ENCODE measurements at places on chromosomes 3 and 15. TPM values are rescaled to one million over a fixed set of nuclear protein-coding genes. Genes with fewer than 3 reads are reported as not detected.

- H3K27me3 ChIP-seq: no peaks in the 10 kb centered on the region
- peaks cover 34% of the 10 kb centered on the region for H3K4me1 ChIP-seq
Measured at GRCh38 chr3:43296565-43296964, 10.2 kb downstream of the SNRK start.

DNA sequence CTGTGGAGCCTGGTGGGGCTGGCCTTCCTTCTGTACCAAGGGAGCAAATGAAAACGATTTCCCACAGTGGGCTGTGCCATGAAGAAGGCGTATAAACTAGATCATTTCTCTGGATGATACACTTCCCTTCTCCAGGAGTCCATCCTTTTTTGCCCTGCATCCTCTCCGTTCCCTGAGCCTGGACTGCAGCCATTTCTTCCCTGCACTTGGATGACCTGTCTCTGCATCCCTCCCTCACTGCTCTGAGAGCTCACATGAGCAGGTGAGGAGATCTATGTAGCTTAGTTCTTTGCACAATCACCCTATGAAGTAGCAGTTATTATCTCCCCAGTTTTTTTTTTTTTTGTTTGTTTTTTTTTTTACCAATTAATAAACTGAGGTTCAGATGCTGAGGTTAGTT, 46.7 kb downstream of the IQSEC1 start:
- no peak overlapping the region for H3K27ac ChIP-seq
- no peak for DNase-seq
- H3K4me3 ChIP-seq: no peak overlapping the region

DNA sequence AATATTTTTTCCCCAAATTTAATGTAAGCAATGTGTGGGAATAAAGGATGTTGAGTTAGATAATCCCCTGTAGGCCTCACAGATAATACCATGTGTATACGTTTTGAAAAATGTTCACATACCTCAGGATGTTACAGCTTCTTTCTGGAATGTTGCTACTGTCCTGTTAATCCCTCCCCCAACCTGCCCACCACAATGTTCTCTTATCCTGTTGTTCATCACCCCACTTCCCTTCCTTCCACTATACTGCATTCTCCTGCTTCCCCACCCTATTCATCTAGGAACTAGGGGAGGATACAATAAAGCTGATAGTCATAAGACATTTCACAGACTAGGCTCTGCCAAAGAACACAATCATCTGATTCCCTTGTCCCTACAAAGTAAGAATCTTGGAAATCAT, 92.1 kb downstream of the IGF2BP2 start:
- peaks cover 94% of the 10 kb centered on the region for H3K4me1 ChIP-seq
- H3K27me3 ChIP-seq: peaks cover 4% of the 10 kb centered on the region
- peak overlapping the region; percentile 88 for H3K27ac ChIP-seq
- peaks cover 4% of the 10 kb centered on the region for H3K36me3 ChIP-seq

- H3K27ac ChIP-seq: no peak overlapping the region
- H3K27me3 ChIP-seq: peaks cover 48% of the 10 kb centered on the region
- H3K4me1 ChIP-seq: no peaks in the 10 kb centered on the region
- H3K36me3 ChIP-seq: no peaks in the 10 kb centered on the region
Measured at GRCh38 chr3:122911901-122912300, 115.7 kb downstream of the SEMA5B start.

DNA sequence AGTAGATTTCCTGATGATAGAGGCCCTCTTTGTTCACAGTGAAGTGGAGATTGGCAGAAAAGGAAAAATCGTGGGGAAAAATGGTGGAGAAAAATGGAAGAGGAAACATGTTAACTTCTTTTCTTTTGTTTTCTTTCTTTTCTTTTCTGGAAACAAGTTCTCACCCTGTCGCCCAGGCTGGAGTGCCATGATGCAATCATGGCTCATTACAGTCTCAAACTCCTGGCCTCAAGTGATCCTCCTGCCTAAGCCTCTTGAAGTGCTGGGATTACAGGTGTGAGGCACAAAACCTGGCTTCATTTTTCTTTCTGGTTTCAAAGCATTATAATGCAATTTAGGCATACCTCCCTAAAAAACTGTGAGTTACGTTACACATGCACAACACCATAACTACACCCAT, 464.2 kb downstream of the MECOM start:
- no peak for DNase-seq
- no peaks in the 10 kb centered on the region for H3K4me1 ChIP-seq
- H3K27ac ChIP-seq: no peak overlapping the region

GRCh38 chr3:69566275-69566674, 173.0 kb upstream of the MITF start:
- H3K36me3 ChIP-seq: 0 out of 2 replicates have a peak, but pooled peaks cover 4% of the 10 kb centered on the region
- no peak overlapping the region for H3K4me3 ChIP-seq
- DNase-seq: no peak
- H3K27ac ChIP-seq: no peak overlapping the region

The NDN gene
- total RNA-seq: not detected

Data from HFFc6 (cell line).